ENCODE measurements at places on chromosomes 3 and 15. TPM values are rescaled to one million over a fixed set of nuclear protein-coding genes. Genes with fewer than 3 reads are reported as not detected.

TNIK gene
- 60.8 TPM for total RNA-seq

- no peak for DNase-seq
Measured at GRCh38 chr3:27528791-27529190, 44.6 kb upstream of the SLC4A7 start.

DNA sequence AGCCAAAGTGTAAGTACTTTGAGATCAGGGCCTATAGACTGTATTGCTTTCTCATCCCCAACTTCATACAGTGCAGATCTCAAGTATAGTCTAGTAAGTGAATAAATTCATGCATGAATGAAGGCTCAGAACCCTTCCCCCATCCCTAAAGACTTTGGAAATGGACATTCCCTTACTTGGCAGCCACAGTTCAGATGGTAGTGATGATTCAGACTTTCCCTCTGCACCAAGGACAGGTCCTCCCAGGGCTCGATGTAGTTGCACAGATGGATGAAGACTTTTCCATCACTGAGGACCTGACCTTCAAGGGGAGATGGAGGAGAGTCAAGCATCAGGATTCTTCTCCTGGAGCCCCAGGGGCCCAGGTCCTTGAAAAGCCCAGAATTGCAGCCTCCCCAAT is 4.6 kb downstream of the TIMP4 start:
- DNase-seq: no peak

GRCh38 chr15:35713733-35714132 is 167.8 kb upstream of the DPH6 start:
- no peak for DNase-seq

DNA sequence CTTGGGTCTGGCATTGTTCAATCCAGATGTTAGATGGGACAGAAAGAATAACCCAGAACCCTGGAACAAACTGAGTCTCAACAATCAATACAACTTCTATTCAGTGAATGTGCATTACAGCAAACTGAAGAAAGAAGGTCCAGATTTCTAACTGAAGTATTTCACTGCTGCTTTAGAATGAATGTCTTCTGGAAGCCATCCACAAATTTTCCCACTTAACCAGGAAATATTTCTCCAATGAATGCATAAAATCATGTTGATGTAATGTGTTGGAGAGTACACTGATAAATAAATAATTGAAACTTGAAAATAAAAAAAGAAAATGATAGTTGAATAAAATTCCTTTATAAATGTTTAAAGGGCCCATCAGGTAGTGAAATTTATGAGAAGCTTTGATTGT is 658.6 kb downstream of the ZBBX start:
- no peak for DNase-seq

DNA sequence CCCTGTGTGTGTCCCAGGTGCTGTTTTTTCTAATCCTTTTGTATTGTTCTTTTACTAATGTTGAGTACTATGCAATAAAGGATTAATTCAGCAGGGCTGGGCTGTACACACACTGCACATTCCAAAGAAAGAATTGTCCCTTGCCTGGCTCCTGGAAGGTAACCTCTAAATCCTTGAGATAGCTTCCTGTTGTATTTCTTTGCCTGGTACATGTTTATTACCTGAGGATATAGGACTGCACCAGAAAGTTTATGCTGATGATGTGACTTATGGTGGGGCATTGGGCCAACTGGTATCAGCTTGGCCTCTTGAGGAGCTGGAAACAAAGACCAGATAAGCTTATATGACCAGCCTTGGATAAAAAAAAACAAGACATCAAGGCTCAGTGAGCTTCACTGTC is 26.6 kb upstream of the FAN1 start:
- DNase-seq: no peak

GRCh38 chr15:70018646-70019600 is 78.8 kb downstream of the TLE3 start:
- DNase-seq: no peak

DNA sequence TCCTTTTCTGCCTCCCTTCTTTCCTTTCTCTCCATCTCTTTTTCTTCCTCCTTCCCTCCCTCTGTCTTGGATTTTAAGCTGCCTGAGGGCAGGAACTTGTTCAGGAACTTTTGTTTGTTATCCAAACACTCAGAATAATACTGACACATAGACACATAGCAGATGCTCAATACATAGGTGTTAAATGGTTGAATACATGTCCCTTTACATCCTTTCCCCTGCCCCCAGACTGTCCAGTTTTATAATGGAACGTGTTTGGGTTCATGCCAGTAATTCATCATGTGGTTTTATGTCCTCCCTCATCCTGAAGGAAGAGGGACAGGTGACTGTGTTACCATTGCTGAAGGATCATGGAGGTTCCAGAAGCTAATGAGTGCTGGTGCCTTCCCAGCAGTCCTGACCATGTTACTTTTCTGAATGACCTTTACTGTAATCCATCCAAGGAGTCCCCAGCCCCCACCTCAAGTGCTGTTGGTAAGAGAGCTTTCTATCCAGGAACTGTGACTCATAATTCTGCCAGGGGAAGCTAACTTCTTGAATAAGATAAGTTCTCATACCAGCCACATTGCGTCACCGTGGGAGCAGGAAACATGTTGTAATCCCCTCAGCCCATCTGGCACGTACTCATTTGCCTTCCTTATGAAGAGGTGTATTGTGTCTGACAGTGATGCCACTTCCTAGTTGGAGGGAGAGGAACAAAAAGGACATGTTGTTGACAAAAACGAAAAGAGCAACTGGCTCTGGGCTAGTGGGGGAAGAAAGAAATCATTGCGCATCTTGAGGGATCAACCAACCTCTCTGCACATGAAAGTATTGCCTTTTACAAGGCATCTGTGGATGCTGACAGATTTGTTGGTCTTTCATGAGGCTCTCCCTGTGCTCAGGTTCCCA is 52.4 kb downstream of the IL1RAP start:
- DNase-seq: no peak

- no peak for DNase-seq
Measured at GRCh38 chr3:17638356-17638755, 104.1 kb downstream of the TBC1D5 start.

A4GNT gene
- total RNA-seq: not detected

LRTM1 gene
- total RNA-seq: not detected

DNA sequence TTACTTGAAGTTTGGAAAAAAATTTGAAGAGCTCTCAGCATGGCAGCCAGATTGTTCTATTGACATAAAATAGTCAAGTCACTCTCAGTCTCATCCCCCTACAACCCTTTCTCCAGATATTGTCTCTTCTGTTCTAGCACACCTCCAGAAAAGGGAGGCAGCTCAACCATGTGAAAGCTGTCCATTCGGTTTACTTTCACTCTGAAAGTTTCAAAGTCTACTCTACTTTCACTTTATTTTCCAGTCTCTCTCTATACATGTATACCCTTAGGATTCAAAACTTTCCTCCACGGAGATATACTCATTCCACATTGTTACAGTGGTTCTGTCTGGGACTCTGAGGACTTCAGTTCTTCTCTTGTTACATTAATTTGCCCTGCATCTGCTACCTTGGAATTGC is 111.0 kb upstream of the STAC start:
- no peak for DNase-seq

POPDC2 gene
- 2.1 TPM for total RNA-seq

DNA sequence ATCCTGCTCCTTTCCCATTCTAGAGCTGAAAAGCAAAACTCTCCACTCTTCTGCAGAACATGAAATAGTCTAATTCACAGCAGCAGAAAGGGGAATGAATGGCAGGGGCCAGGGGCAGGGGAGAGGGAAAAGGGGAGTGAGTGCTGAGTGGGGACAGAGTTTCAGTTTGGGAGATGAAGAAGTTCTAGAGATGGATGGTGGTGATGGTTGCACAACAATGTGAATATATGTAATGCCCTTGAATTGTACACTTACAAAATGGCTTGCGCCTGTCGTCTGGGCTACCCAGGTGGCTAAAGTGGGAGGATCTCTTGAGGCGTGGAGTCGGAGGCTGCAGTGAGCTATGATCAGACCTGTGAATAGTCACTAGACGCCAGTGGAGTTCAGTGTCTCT is 78.5 kb upstream of the MEF2A start:
- DNase-seq: no peak

NEK11 gene
- total RNA-seq: 3.6 TPM

DNA sequence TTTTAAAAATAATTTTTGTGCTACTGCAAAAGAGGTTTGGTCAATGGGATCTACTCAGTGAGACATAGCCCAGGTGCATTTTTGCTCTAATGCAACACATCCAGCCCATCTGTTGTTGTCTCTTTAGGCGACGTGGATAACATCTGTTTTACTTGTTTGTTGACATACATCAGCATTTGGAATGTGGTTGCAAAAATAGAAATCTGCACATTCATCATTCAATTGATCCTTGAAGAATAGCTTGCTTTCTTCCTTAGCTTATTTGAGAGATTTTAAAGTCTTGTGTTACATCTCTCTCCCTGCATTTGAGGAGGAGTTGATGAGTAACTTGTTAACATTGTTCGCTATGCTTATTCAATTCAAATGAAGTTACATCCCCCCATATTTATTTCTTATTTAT is 1202.3 kb downstream of the NSUN3 start:
- no peak for DNase-seq

SEMA3G gene
- 0.05 TPM for total RNA-seq

SEC22A gene
- total RNA-seq: 9.1 TPM

GOLGA6L9 gene
- total RNA-seq: 3.2 TPM

GRCh38 chr3:129398803-129399144 is 29.7 kb downstream of the EFCAB12 start:
- peak; percentile 49 for DNase-seq

DNA sequence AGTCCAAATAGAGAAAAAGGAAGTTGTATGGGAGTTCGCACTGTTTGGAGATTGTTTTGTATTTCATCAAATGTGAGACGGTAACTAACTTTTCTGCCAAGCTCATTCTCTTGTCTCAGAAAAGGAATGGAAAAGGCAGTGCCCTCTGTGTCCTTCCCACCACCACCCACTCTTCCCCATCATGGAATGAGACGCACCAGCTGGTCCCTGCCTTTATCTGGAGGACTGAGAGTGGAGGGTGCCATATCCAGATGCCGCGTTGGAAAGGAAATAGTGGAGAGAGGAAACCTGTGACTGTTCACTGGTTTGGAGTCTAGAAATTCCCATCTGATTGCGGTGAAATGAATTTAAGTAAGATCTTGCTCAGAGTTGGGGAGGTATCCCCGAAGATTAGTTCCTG is 3.7 kb upstream of the CCK start:
- no peak for DNase-seq

CIDEC gene
- total RNA-seq: not detected

RASL12 gene
- not detected for total RNA-seq

P2RY1 gene
- 0.06 TPM for total RNA-seq

VIPR1 gene
- 31.2 TPM for total RNA-seq

RARB gene
- not detected for total RNA-seq

DNA sequence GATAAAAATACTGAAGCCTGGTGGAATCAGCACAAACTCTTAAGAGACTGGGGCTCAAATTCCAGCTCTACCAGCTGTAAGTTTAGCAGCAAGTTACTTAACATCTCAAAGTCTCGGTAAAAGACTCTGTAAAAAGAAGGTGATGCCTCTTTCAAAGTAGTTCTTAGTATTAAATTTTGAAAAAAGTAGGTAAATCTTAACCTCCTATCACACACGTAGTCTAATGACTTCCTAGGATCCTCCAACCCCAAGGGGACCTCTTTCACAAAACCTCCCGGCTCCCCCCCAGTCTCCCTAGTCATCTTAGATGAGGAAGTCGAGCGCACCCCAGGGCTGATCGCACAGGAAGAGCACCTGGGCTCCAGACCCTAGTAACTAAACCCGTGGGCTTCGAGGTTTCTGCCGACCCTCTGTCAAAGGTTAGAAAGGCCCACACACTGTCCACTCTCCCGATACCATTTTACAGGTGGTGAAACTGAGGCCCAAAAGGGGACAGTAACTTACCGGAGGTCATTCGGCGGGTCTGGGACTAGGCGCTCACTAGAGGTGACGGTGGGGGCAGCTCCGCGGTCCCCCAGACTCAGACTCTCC is 427 bp downstream of the MBD4 start:
- DNase-seq: no peak
